Thoracic aorta (tissue), 2 donors: ENCODE measurements at places on chromosomes 4 and X.

DNA sequence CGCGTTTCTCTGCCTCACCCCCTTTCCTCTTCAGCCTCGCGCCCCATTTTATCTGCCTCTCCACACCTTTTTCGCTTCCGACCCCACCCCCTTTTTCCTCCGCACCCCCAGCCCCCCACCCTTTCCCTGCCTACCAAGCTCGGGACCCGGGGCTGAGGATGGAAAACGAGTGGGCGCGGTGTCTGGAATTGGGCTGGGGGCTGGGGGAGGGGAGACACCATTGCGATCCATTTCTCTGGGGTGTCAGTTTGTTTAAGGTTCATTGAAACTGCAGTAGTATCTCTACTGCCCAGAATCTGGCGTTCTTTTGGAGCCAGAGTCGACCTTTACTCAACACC is 707 bp downstream of the SLC9A6 start:
- no peak for DNase-seq

DNA sequence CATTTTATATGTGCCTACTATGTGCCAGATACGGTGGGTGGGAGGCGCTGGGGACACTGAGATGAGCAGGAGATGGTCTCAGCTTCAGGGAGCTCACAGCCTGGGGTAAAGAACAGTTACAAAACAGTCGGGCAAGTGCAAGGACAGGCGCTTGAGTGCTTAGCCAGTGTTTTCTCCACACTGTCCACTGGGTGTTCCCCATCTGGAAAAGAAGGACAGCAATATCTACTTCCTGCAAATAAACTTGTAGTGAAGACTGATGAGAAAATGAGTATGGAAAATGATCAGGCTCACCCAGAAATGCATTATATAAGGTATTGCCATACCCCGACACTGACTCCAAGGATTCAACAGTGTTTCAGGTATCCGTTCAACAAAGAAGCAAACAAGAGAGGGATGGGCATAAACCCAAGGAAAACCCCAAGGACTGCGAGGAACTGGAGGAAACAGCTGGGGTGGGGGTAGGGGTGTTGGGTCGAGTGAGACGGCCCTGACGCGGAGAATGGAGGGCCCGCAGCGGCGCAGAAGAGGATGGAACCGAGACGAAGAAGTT is 835 bp downstream of the TMEM185A start:
- DNase-seq = no peak

GRCh38 chr4:167222099-167222498 is 12.2 kb downstream of the SPOCK3 start:
- no peak for DNase-seq

DNA sequence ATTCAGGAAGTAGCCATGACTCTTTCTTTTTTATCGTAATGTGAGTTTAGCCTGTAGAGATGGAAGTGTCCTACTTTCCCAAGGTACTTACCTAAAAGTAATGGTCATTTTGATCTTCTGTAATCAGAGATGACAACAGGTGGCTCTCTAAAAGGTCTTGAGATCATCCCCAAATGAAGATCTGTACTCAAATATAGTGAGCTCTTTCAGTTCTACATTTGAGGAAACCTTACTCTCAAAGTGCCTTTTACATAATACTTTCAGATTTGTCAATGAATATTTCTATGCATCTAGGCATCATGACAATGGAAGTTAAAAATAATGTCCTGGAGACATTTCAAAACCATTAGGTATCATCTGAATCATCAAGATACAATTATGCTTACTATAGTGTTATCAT is 17.2 kb upstream of the MND1 start:
- no peak for DNase-seq

DNA sequence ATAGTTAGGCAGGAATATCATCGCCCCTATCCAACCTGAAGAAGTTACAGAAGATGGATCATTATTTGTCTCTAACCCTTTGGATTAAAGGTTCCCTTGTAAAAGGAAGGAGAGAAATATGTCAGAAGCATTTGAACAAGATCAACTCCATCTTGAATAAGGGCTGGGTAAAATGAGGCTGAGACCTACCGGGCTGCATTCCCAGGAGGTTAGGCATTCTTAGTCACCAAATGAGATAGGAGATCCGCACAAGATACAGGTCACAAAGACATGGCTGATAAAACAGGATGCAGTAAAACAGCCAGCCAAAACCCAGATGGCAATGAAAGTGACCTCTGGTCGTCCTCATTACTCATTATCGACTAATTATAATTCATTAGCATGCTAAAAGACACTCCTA is 148.9 kb downstream of the GALNTL6 start:
- no peak for DNase-seq

- no peak for DNase-seq
Observed at GRCh38 chr4:152164561-152164960, 371.3 kb downstream of the FBXW7 start.

DNA sequence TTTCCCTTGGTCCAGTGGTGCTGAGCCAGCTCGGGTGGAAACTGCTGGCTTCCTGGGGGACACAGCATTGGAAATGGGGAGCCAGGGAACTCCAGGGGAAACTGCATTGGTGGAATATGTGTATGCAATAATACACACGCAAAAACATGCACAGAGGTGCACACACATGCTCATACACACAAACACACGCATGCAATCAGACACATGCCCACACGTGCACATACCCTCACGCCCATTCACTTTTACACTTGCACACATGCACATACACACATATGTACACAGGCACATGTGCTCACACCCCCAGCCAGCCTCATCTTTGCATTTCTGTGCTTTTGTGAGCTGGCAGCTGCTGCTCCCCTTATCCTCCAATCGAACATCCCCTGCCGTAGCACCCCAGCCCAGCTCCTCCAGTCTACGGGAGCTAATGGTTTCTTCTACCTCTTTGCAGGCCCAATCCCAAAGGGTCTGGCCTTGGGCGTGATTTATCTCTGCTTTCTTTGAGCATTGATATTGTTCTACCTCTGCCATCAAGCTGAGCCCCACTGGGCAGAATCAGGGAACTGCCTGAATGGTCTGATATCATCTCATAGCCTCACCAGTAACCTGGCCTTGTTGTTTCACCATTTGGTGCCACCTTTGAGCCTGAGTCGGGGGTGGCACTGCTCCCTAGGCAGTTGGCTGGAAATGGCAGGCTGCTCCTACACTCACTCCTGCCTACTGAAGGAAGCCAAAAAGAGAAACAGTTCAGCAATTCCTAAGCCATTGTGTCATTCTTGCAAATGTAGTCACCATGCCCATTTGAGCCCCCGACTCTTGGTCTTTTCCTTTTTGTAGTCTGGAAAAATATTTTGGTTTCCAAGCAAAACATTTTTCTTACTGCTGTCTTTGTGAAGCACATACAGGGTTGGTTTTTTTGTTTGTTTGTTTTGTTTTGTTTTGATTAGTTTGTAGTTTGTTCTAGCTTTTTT is 104.4 kb upstream of the MAMLD1 start:
- DNase-seq = no peak

GRCh38 chrX:105872941-105873340 is 50.6 kb downstream of the NRK start:
- DNase-seq = no peak
